ENCODE measurements at places on chromosomes 2 and 18.

DNA sequence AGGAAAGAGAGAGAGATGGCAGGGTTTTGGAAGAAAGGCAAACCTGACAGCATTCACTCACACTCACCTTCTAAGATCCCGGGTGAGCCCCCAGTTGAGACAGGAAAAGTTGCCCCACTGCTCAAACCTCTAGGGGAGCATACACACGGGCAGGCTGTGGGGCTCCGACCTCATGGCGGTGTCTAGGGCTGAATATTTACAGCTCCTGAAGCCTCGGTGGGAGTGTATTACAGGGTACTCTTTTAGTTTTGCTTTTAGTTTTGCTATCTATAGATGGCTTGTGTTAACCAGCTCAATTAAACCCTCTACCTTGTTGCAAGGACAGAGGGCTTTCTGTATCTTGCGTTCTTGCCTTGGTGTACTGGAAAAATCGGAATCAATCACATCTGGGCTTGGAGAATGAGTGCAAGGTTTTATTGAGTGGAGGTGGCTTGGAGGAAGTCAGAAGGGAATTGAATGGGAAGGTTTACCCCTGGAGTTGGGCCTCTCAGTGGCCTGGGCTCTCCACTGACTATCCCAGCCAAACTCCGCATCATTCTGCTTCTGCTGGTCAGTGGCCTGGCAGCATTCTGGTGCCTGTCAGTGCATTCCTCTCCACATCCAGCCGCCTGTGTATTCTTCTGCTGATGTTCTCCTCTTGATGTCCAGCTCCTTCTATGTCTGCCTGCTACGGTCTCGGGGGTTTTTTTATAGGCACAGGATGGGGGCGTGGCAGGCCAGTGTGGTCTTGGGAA, 10.1 kb upstream of the IFIH1 start:
- no peak for DNase-seq

DNA sequence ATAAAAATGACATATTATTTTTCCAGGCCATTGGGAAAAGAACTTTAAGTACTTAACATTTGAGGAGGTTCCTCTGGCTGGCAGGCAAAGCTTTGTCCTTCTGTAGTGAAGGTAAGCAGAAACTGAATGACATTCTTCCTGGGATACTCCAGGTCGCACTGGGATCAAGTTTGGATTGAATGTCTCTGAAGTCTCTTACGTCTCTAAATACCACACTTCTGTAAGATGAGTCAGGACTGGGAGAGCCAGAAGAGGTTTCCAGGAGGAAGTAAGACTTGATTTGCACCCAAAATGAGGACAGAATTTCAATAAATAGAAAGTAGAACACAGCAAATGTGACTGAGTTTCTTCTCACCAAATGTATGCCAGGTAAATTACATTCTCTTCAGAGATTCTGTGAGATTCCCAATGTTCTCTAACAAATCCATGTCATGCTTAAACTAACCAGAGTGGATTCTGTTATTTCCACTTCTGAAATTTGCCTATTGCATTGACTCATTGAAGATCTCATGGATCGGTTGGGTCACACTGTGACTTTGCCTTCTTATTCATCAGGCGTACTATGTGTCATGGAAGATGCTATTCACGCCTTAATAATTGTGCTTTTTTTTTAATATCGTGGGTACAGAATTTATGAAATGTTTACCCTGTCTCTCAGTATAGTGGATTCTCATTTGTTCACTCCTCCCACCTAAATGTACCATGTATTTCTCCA, 25.5 kb upstream of the VIT start:
- DNase-seq, result peak; percentile 18

DNA sequence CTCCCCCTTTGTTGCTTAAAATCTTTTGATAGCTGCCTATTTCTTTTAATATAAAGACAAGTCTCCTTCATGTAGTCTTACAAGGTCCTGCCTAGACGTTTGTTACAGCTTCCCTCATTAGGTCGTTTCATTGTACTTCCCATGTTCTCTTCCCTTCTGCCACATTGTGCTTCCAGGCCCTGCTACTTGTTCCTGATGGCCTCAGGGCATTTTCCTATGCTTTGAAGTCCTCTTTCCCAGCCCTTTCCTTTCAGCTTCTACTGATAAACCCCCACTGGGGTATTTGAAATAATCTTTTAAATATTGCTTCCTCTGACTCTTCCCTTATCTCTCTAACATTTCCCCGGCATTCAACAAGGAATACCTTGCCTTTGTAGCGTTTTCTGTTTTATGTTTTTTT, 67.4 kb downstream of the UBE2E3 start:
- DNase-seq, result no peak

DNA sequence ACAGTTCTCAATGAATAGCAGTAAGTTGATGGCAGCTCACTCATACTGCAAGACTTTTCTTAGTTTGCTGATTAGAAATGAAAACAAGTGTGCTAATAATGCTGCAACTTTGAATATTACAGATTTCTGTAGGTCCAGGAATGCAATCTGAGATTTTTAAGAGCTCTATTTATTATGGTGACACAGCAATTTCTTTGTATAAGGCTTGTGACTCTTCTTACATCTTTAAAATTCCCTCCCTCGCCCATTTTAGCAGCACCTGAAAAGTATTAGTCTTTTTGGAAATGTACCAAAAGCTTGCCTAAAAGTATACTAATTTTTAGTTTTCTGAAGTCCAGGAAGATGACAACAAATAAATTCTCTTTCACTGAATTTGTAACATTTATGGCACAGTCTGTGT, 4.4 kb upstream of the HTR2B start:
- DNase-seq, result no peak

DNA sequence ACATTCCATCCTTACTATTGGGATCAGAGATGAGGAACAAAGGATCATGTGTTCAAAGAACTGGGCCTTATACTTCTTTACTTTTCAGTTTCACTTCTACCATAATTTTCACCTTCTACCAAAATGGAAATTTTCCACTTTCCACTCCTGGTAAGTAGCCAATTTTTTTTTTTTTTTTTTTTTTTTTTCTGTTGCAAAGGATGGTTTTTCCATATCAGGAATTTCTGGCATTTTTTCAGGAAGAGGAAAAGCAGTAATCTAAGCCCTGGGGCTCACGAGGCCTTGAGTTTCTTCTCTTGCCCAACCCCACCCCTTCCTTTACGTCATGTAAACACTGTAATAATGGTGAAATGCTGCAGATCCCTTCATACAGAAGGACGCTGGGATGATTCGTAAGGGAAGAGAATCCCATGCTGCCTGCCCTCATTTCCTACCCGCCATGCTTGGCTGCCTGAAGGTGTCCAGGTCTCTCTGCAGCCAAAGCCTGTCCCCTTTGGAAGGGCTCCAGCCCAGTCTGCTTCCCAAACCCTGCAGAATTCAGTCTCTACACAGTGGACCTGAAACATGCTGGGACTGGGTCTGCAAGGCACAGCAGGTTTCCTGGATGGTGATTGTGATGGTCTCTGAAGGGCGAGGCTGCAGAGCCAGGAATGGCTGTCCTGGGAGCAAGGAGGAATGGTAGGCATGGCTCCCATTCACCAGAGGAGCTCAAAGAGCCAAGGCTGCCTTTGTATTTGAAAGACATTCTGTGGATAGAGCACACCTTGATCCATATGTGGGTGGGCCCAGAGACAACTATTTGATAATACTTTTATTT, 57.0 kb downstream of the EFR3B start:
- DNase-seq, result peak; percentile 79

DNA sequence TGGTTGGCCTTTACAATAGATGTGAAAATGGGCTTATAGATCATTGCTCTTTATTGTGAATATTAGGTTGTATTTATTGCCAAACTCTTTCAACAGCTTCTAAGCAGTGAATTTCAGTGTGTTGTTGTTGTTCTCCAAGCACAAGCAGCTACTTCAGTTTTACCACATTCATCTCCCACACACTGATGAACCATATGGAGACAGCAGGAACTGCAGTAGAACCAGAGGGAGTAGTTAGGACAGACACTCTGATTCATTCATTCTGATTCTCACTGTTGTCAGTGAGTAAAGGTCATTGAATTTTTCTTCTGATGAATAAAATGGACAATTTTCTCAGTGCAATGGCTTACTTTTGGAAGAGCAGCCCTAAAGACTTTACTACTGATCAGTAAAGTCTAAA, 40.2 kb downstream of the CCDC74A start:
- DNase-seq, result peak; percentile 39

- DNase-seq, result peak; percentile 82
Observed at GRCh38 chr2:219254590-219255201, 978 bp upstream of the TUBA4A start.

DNA sequence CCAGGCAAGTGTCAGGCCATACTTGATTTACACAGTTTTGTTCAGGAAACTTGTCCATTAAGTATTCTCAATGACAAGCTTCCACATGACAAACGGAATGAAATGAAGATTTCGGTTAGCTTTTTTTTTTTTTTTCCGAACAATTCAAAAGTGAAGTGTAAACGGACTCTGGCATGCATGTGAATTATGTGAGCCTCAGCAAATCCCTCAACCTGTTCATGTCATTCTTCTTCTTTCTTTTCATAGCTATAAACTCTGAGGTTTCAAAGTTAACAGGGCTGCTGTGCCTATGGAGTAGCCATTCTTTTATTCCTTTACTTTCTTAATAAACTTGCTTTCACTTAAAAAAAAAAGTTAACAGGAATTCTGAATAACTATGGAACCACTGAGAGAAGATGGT, 110.3 kb downstream of the NOL10 start:
- DNase-seq, result no peak

Measured in suppressor macrophage treated with lipopolysaccharide for 1 hour (primary cell).